ENCODE measurements at places on chromosomes 7 and 10. TPM values are rescaled to one million over a fixed set of nuclear protein-coding genes. Genes with fewer than 3 reads are reported as not detected.

Gene TSPAN13
- total RNA-seq: 5.6 TPM

GRCh38 chr10:23151071-23151470, 41.0 kb upstream of the PTF1A start:
- no peaks in the 10 kb centered on the region for H3K36me3 ChIP-seq
- no peaks in the 10 kb centered on the region for H3K4me1 ChIP-seq
- H3K27me3 ChIP-seq: no peaks in the 10 kb centered on the region
- no peak overlapping the region for H3K4me3 ChIP-seq
- H3K27ac ChIP-seq: no peak overlapping the region

Gene TRPV5
- total RNA-seq: not detected

GRCh38 chr10:24879861-24880260, 72.5 kb downstream of the PRTFDC1 start:
- H3K4me1 ChIP-seq: no peaks in the 10 kb centered on the region
- no peak overlapping the region for H3K4me3 ChIP-seq
- no peaks in the 10 kb centered on the region for H3K36me3 ChIP-seq
- no peak for DNase-seq
- no peak overlapping the region for H3K27ac ChIP-seq

GRCh38 chr7:18724318-18724717, 228.8 kb downstream of the HDAC9 start:
- no peaks in the 10 kb centered on the region for H3K4me1 ChIP-seq
- no peak overlapping the region for H3K4me3 ChIP-seq
- H3K27ac ChIP-seq: no peak overlapping the region
- no peaks in the 10 kb centered on the region for H3K27me3 ChIP-seq

DNA sequence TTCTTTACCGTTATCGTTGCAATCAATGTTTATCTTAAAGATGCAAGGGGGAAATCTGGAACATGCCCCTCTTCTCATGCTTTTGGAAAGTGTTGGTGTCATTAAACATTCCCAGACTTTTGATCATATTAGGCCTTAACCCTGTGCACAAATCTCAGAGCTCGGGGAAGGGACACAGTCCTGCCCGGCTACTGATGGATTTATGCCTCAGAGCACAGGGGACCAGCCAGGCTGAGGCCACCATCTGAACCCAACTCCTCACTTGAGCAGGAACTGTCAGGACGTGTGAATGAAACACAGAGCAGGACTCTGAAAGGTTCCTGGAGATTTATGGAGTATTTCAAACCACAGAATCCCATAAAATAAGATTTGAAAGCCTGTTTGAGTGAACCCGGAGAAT, 132.0 kb upstream of the CXCL12 start:
- no peaks in the 10 kb centered on the region for H3K36me3 ChIP-seq
- DNase-seq: peak; percentile 57
- peaks cover 19% of the 10 kb centered on the region for H3K4me1 ChIP-seq
- H3K27me3 ChIP-seq: no peaks in the 10 kb centered on the region

GRCh38 chr7:9523579-9523978, 1090.2 kb downstream of the NXPH1 start:
- DNase-seq: no peak
- H3K27ac ChIP-seq: no peak overlapping the region
- no peaks in the 10 kb centered on the region for H3K4me1 ChIP-seq
- H3K4me3 ChIP-seq: no peak overlapping the region
- no peaks in the 10 kb centered on the region for H3K36me3 ChIP-seq

- DNase-seq: no peak
- H3K27ac ChIP-seq: no peak overlapping the region
- H3K4me1 ChIP-seq: no peaks in the 10 kb centered on the region
- no peaks in the 10 kb centered on the region for H3K36me3 ChIP-seq
Measured at GRCh38 chr10:97050205-97050745, 135.5 kb downstream of the SLIT1 start.

GRCh38 chr7:15239801-15240200, 322.0 kb downstream of the AGMO start:
- H3K4me3 ChIP-seq: no peak overlapping the region
- H3K4me1 ChIP-seq: no peaks in the 10 kb centered on the region
- no peaks in the 10 kb centered on the region for H3K27me3 ChIP-seq

DNA sequence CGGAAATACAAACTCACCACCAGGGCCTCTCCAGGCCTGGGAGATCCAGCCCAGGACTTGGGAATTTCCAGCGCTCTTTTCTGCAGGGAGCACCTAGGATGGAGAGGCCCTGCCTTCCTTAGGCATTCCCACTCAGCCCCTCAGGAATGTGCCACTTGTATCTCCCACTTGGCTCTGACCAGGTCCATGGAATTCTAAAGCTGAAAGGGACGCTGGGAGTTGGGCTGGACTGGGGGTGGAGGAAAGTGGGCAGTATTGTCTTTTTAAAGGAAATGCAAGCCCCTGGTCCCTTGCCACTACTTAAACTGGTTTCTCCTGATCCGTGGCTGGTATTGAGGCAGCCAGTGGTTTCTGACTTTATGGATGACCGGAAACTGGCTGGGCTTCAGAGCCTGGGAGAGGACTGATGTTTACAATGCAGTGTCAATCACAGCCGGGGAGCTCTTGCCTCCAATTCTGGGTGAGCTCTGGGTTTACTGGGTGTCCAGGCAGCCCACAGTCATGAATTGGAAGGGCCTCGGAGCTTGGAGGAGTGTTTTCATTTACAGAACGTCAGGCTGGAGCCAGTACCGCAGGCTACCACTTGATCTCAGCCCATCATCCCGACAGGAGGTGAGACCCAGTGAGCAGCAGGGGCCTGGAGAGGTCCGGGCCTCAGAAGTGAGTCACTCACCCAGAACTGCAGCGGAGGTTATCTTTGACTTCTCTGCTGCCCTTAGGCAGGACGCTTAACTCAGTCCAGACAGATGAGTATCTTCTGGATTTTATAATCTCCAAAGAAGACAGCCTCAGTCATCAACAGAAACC, 27.3 kb downstream of the AGAP3 start:
- DNase-seq: no peak
- H3K36me3 ChIP-seq: peaks cover 4% of the 10 kb centered on the region
- no peak overlapping the region for H3K27ac ChIP-seq
- H3K27me3 ChIP-seq: no peaks in the 10 kb centered on the region
- peaks cover 17% of the 10 kb centered on the region for H3K4me1 ChIP-seq

- H3K27me3 ChIP-seq: no peaks in the 10 kb centered on the region
- DNase-seq: no peak
- H3K4me3 ChIP-seq: no peak overlapping the region
- peak overlapping the region; percentile 14 for H3K27ac ChIP-seq
- H3K4me1 ChIP-seq: peaks cover 23% of the 10 kb centered on the region
- H3K36me3 ChIP-seq: no peaks in the 10 kb centered on the region
Measured at GRCh38 chr10:11242443-11243387, 225.0 kb downstream of the CELF2 start.

DNA sequence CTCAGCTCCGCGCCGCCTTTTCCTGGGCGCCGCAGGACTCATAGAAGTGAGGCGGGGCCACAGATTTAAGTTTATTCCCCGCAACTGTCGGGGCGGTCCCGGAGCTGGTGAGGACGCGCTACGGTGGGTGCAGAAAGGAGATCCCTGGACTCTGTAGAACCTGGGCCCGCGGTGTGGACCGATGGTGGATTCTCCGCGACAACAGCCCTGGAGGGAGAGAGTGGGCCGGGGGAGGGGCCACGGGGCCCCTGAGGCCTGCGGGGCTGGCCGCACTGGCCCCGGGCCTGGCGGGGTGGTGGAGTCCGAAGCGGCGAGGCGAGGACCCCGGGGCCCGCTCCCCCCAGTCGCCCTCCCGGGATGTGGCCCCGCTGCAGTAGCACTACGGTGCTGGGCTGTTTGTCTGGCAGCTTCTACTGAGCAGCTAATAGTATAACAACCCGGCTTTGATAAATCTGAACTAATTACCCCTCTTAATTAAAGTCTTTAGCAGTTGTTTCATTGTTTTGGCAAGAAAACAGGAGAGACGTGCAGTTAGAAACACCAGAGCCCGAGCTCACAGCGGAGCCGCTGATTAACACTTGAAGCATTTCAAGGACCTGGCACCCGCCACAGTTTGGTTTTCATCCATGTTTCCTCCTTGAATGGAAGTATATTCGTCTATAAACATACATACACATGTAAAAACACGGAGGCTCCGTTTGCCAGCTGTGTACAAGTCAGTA, 4.2 kb downstream of the FEZF1 start:
- no peak for DNase-seq
- peak overlapping the region; percentile 33 for H3K4me3 ChIP-seq
- peaks cover 9% of the 10 kb centered on the region for H3K27me3 ChIP-seq
- H3K4me1 ChIP-seq: peaks cover 27% of the 10 kb centered on the region
- H3K27ac ChIP-seq: no peak overlapping the region
- no peaks in the 10 kb centered on the region for H3K36me3 ChIP-seq

GRCh38 chr10:102776779-102777456, 33.2 kb downstream of the WBP1L start:
- H3K27ac ChIP-seq: peak overlapping the region; percentile 93
- peak overlapping the region; percentile 52 for H3K4me3 ChIP-seq
- no peaks in the 10 kb centered on the region for H3K36me3 ChIP-seq
- peak; percentile 97 for DNase-seq

Gene VWA2
- 0.52 TPM for total RNA-seq

Gene NPY
- total RNA-seq: 26.7 TPM

DNA sequence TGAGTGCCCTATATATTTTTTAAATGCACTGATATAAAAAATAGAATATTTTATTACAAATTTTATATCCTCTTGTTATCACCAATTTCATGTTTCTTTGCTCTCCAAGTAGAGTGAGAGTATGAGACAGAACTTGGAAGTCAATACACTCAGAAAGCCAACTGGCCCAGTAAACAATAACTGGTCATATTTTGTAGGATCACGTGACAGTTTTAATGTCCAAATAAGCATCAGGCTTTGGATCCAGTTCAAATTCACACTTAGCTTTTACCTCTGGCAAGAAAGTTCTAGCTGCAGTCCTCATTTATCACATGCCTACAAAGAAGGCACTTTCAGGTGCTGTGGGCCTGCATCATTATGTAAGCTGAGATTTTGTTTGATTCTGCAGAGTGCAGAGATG, 21.6 kb upstream of the TPK1 start:
- H3K36me3 ChIP-seq: no peaks in the 10 kb centered on the region
- no peaks in the 10 kb centered on the region for H3K27me3 ChIP-seq
- no peak overlapping the region for H3K27ac ChIP-seq
- no peak overlapping the region for H3K4me3 ChIP-seq
- no peak for DNase-seq
- no peaks in the 10 kb centered on the region for H3K4me1 ChIP-seq

GRCh38 chr7:12239806-12240205, 28.7 kb downstream of the TMEM106B start:
- H3K27ac ChIP-seq: no peak overlapping the region
- H3K27me3 ChIP-seq: no peaks in the 10 kb centered on the region
- H3K4me1 ChIP-seq: no peaks in the 10 kb centered on the region
- DNase-seq: no peak

Measured in esophagus muscularis mucosa (tissue), 4 donors.